A549 treated with CpdA at 1 μM for 4 hours (cell line): ENCODE measurements at places on chromosomes 16 and 17. TPM values are rescaled to one million over a fixed set of nuclear protein-coding genes. Genes with fewer than 3 reads are reported as not detected.

IRX5 gene
- 1.7 to 2.4 TPM (median 2.2 TPM) in 5 replicates for total RNA-seq

SPOP gene
- 38.1 to 44.1 TPM (median 40.3 TPM) in 5 replicates for total RNA-seq

BRICD5 gene
- total RNA-seq: 4.4 to 7.2 TPM (median 5.3 TPM) in 5 replicates

RAMP2 gene
- 0.65 to 1.3 TPM (median 0.99 TPM) in 5 replicates for total RNA-seq

CX3CL1 gene
- 0.07 to 0.15 TPM (median 0.12 TPM) in 5 replicates for total RNA-seq

TBC1D26 gene
- total RNA-seq: 0.05 TPM in 1 of 5 replicates, not detected in the others

TVP23A gene
- 0.05 to 0.34 TPM (median 0.14 TPM) in 5 replicates for total RNA-seq

ABCC12 gene
- 0.05 to 0.09 TPM (median 0.06 TPM) in 4 of 5 replicates, not detected in the other for total RNA-seq

ARL17A gene
- 2.9 to 5.6 TPM (median 4.3 TPM) in 5 replicates for total RNA-seq

ARHGAP44 gene
- total RNA-seq: 2.3 to 3.4 TPM (median 3.2 TPM) in 5 replicates

RNF157 gene
- total RNA-seq: 5.4 to 10.6 TPM (median 6.3 TPM) in 5 replicates

CA4 gene
- 0.13 to 0.33 TPM (median 0.26 TPM) in 3 of 5 replicates, not detected in the others for total RNA-seq

ZFHX3 gene
- 5.7 to 7.8 TPM (median 6.7 TPM) in 5 replicates for total RNA-seq

CDH16 gene
- total RNA-seq: 0.16 to 0.28 TPM (median 0.23 TPM) in 5 replicates

CAPNS2 gene
- not detected in 5 replicates for total RNA-seq

TMEM238L gene
- total RNA-seq: not detected in 5 replicates

GLIS2 gene
- total RNA-seq: 23.8 to 32.9 TPM (median 31.4 TPM) in 5 replicates

ERN2 gene
- total RNA-seq: 0.03 TPM in 1 of 5 replicates, not detected in the others

TIMP2 gene
- total RNA-seq: 179 to 232 TPM (median 198 TPM) in 5 replicates

SLC52A1 gene
- 0.34 to 1.0 TPM (median 0.72 TPM) in 5 replicates for total RNA-seq

TMEM88 gene
- total RNA-seq: 0.48 to 1.1 TPM (median 0.79 TPM) in 5 replicates

ARMC7 gene
- total RNA-seq: 17.8 to 22.6 TPM (median 18.7 TPM) in 5 replicates

ADAM11 gene
- 1.7 to 2.1 TPM (median 1.9 TPM) in 5 replicates for total RNA-seq

KRTAP4-8 gene
- 0.05 to 0.12 TPM in 2 of 5 replicates, not detected in the others for total RNA-seq

KRT32 gene
- total RNA-seq: 0.06 to 0.08 TPM in 2 of 5 replicates, not detected in the others

CDH13 gene
- not detected in 5 replicates for total RNA-seq

MT4 gene
- total RNA-seq: not detected in 5 replicates
